Right forelimb (tissue), 1 donor: ENCODE measurements at places on chromosomes 5 and 9.

DNA sequence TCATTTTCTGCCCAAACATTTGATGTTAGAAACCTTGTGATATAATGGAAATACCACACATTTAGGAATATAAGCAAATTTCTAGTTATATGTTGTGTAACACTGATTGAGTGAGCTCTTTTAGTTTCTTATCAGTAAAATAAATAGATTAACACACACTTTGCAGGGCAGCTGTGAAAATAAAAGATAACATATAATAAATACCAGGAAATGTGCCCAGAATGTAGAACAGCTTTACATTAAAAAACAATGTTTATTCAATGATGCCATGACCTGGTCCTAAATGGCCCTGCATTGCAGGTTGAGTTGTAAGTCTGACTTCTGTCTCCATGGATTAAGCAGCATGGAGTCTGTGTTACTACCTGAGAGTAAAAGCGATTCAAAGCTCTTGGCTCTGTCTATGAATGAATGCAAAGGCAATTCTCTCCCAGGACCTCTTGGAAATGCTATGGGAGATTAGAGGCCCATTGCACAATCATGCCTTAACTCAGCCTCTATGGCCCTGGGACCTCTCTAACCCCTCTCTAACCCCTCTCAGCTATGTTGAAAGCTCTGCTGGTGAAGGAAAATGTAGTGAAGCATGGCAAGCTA lies 296.0 kb upstream of the ACTBL2 start:
- DNase-seq: no peak

- DNase-seq: no peak
Measured at GRCh38 chr5:2167671-2168070, 284.9 kb upstream of the IRX4 start.

- no peak for DNase-seq
Measured at GRCh38 chr9:89524963-89525362, 27.1 kb upstream of the SEMA4D start.

DNA sequence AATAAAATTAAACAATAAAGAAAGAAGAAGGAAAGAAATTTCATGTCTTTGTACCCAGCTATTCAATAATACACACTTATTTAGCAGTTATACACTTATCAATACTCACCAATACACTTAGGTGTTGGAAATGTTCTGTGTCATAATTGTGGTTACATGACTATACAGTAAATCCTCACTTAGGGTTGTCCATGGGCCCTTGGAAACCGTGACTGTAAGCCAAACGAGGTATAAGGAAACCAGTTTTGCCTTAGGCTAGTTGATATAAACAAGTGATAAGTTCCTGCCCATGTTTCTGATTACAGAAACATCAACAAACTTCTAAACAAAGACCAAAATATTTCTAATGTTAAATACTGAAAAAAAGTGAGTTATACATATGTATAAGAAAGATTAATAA lies 10.0 kb upstream of the SLCO4C1 start:
- DNase-seq: no peak

- DNase-seq: no peak
Measured at GRCh38 chr5:53963958-53964357, 346.4 kb downstream of the ARL15 start.

GRCh38 chr5:35182910-35183535 lies 47.3 kb downstream of the PRLR start:
- DNase-seq: no peak

DNA sequence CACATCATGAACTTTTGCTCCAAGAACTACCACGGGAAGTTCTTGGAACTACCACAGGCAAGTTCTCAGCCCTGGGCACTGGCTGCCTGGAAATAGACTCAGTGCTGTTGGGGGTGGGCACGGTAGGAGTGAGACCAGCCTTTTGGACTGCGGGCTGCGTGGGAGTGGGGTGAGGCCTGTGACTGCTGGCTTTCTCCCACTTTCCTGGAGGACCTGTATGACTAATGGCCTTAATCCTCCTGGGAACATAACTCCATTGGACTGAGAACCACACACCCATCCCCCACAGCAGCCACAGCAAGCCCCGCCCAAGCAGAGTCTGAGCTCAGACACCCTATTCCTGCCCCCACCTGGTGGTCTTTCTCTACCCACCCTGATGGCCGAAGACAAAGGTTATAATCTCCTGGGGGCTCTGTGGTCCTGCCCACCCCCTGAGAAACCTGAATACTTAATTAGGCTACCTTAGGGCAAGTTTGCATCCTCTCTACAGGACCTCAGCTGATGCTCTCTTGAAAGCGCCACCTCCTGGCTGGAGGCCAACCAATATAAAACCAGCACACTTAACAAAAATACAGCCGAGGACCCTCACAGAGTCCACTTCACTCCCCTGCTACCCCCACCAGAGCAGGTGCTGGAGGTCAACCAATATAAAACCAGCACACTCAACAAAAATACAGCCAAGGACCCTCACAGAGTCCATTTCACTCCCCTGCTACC lies 112.6 kb downstream of the CACNA1B start:
- peak; percentile 22 for DNase-seq

DNA sequence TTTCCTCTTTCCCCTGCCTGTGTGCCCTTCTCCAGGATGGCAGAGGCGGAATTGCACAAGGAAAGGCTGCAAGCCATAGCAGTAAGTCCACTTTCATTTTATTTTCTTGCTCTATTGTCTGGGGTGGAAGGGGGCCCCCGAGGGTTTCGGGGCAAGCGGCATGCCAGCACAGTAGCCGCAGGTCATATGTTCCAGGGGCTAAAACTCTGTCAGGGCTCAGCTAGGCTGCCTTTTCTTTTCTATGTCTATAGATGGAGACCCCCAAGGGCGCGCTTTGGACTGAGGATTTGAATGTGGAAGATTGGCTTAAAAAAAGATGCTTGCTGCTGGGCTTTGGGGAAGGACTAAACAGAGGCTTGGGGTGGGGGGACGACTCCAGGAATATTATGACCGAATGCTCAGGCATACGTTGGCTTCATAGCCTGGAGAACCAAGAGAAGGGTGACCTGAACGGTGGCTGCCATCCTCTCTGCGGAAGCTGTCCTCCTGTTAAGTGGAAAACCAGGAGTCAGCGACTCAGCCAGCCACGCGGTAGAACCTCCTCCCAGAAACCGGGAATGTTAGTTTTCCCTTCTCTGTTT lies 545 bp downstream of the PALM2AKAP2 start:
- DNase-seq: peak; percentile 74

GRCh38 chr9:68609901-68610415 lies 69.3 kb upstream of the TMEM252 start:
- DNase-seq: no peak

DNA sequence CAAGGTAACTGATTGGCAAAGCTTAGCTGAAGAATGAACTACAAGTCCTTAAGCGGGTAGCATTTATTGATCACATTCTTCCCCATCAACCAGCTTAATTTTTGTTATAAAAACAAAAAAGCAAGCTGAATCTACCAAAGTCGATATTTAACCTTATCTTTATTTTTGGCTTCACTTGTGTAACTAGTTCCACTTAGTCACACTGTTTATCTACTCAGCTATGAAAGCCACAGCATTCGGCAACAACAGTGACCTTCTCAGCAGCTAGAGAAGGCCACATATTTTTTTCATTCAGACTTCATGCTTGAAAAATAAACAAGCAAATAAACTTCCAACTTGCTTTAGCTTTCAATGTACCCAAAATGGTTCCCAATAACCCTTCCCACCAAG lies 69.4 kb downstream of the KLHL3 start:
- no peak for DNase-seq

- no peak for DNase-seq
Measured at GRCh38 chr5:167814040-167814439, 477.4 kb upstream of the WWC1 start.

- no peak for DNase-seq
Measured at GRCh38 chr5:34790069-34790468, 48.9 kb upstream of the TTC23L start.
